NCI-H1092 (cell line): ENCODE measurements at places on chromosomes 3 and 15.
A peak's percentile ranks its signal among the peaks of the same experiment; 100 is the strongest.

GRCh38 chr3:102165367-102165766 lies 269.4 kb upstream of the ZPLD1 start:
- no peak for DNase-seq

- no peak for DNase-seq
These were observed 195.9 kb upstream of the LRRN1 start for GRCh38 chr3:3603351-3603750.

DNA sequence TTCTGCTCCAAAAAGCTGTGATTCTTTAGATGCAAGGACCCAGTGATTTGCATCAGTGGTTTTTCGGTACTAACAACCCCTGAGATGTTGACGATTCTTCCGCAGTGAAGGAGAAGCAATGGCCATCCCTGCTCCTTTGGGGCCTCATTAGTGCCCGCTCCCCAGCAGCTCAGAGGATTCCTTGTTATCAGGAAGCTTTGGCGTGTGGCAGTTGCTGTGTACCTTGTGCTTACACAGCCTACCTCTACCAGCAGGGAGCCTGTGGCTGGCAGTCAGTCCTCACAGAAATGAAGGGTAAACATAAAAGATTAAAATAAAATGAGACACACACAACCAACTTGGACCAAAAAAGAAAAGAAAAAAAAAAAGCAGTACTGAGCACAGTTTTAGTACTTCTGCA lies 55.2 kb downstream of the CNTN3 start:
- DNase-seq, result no peak

- DNase-seq, result no peak
These were observed 8.1 kb upstream of the GATM start for GRCh38 chr15:45386420-45386819.

DNA sequence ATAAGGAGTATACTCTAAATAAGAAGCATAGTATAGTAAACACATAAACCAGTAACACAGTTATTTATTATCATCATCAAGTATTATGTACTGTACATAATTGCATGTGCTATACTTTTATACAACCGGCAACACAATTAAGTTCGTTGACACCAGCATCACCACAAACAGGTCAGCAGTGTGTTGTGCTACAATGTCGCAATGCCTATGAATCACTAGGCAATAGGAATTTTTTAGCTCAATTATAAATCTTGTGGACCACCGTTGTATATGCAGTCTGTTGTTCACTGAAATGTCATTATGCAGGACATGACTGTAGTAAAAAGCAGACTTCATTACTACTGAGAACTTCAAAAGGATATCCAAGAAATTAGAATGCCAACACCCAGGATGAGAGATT lies 177.0 kb downstream of the PDCD6IP start:
- no peak for DNase-seq

- DNase-seq, result peak; percentile 1
These were observed 99.6 kb downstream of the TMCC1 start for GRCh38 chr3:129793942-129794310.

GRCh38 chr15:67370206-67370954 lies 115.8 kb downstream of the IQCH start:
- DNase-seq, result no peak

DNA sequence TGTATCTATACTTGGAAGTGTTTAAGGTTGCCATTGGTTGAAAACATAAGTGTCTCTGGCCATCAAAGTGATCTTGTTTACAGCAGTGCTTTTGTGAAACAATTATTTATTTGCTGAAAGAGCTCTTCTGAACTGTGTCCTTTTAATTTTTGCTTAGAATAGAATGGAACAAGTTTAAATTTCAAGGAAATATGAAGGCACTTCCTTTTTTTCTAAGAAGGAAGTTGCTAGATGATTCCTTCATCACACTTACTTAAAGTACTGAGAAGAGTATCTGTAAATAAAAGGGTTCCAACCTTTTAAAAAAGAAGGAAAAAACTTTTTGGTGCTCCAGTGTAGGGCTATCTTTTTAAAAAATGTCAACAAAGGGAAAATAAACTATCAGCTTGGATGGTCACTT lies 19.7 kb downstream of the B3GNT5 start:
- no peak for DNase-seq

GRCh38 chr3:134380249-134380648 lies 6.0 kb upstream of the AMOTL2 start:
- DNase-seq, result no peak

DNA sequence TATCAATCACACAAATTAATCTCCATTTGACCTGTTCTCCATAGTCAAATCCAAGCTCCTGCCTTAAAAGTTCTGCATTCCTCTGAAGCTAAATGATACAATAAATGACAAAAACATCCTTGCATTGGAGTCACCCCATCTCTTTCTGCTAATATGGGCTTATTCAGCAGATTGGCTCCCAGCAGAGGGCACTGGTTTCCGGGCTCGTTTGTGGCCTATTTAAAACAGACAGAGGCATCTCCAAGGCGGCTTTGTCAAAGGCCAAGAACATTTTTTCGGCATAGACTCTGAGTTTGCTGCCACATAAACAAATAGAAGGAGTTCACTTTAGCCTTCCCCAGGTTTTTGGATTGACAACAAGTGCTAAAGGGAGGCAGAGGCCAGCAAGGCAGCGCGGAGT lies 204.4 kb upstream of the RASGRP1 start:
- DNase-seq, result no peak

- no peak for DNase-seq
These were observed 106.3 kb upstream of the ANKRD28 start for GRCh38 chr3:15903759-15904720.

DNA sequence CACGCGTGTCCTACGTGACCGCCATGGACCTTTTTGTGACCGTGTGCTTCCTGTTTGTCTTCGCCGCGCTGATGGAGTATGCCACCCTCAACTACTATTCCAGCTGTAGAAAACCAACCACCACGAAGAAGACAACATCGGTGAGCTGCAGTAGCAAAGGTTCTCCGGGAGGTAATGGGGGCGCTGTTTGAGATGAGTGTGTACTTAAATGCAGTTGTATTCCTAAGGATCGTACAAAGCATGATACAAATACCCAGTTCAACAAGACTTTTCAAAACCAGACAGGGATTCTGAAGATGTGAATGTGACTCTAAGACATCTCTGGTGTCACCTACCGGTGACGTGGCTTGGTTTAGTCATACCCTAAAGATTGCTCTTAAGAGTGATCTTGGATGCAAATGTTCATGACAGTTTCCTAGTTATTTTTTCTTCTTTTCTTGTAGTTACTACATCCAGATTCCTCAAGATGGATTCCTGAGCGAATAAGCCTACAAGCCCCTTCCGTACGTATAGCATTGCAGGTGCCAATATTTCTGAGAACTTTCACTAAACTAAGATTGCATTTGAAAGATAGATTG lies 556.6 kb downstream of the GABRG3 start:
- no peak for DNase-seq

- no peak for DNase-seq
These were observed 63.4 kb upstream of the CSPG4 start for GRCh38 chr15:75776065-75776423.

DNA sequence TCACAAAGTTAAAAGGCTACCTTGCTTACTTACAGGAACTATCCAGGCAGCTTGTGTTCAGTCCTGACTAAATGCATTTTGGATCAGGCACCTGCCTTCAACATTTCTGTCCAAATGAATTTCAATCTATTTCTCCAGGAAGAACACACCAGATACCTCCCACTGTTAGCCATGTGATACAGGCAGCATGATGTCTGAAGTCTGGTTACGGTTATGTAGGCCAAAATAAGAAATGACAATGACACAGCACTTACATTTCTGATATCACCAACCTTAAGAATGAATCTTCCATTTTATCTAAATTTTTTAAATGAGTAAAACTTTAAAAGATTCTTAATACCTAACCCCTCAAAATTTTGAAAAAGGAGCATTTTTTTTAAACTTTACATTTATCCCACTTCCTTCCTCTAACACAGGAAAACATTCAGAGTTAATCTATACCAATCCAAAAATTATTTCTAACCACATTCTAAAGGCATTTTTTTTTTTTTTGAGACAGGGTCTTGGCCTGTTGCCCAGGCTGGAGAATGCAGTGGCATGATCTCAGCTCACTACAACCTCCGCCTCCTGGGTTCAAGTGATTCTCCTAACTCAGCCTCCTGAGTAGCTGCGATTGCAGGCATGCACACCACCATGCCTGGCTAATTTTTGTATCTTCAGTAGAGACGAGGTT lies at the start of gene MAP4:
MAP4 (minus strand) TSS at position 116 of the 673 bp plus-strand sequence. CDS start 17,556 bp downstream, outside the sequence.
- DNase-seq, result no peak

DNA sequence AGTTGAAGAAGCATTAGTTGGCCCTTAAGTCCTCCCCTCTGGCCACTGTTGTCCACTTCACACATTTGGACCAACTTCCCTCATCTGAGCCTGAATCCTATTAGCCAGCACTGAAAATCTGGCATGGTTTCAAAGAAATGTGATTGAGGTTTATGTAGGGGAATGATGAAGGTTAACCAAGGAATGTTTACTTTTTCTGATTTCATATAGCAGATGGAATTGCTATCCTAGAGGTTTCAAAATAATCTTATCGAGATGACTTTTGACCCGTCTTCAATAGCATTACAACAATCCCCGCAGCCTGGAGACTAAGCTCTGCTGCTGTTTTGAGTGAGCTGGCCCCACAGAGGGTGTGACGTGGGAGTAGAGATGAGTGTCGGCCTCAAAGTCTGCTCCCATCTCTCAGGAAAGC lies 200.8 kb upstream of the IL12A start:
- DNase-seq, result no peak

DNA sequence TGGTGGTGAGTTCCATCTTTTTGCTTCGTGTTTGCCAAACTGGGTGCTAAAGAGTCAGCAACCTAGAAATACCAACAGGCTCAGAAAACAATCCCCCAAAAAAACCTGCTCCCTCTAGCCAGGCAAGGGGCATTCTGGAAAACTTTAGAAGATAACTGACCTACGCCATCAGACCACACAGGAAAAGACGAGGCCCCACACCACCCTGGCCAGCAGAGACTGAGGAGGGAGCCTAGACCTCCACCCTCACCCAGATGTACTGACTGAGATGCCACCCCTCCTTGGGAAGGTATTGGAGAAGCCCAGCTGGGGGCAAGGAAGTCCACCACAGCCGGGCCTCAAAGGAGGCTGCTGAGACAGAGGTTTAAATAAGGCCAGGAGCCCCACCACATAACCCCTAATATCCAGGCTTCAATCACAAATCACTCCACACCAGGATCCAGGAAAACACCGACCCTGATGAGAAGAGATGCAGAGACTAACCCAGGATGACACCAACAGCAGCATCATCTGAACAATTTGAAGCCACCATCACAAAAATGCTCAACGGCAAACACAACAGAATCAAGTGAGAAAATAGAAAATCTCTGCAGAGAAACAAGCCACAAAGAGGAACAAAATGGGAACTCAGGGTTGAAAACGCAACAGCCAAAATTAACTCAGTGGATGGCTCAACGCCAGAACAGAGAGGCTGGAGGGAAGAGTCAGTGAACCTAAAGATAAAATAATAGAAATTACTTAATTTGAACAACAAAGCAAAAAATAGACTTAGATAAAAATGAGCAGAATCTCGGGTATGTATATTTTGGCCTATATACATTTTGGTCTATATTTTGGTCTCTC lies 61.0 kb downstream of the TPRA1 start:
- DNase-seq, result no peak

- peak; percentile 47 for DNase-seq
These were observed 205.6 kb upstream of the DPH6 start for GRCh38 chr15:35751413-35752133.

- no peak for DNase-seq
These were observed 79.5 kb upstream of the CHMP2B start for GRCh38 chr3:87147562-87147961.

- no peak for DNase-seq
These were observed 25.8 kb downstream of the DYNC1LI1 start for GRCh38 chr3:32544894-32545293.

- no peak for DNase-seq
These were observed 18.1 kb upstream of the AGBL1 start for GRCh38 chr15:86061581-86061980.

- peak; percentile 92 for DNase-seq
These were observed at the start of gene SEC22C for GRCh38 chr3:42581709-42582473. Gene SEC22C (minus strand): TSS chr3:42581967. CDS start chr3:42569046, 12,921 bp downstream.

DNA sequence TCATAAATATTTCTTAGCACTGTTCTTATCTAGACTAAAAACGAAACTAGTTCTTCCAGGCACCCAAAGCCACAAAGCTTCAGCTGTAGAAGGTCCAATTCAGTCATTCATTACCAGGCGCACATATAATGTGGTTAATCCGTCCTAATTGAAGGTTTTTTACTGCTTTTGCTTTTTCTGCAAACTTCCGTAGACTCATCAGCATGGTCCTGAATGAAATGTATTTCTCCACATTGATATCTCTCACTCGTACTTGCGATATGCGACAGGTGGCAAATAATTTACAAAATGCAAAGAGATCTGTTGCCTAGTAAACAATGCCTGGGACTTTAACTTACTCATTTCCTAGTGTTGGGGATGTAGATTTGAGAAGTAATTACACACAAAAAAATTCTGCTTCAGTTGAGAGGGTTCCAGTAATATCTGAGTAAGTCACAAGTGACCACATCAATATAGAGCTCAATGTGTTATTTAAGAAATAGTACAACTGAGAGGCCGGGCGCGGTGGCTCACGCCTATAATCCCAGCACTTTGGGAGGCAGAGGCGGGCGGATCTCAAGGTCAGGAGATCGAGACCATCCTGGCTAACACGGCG lies 75.0 kb upstream of the MBNL1 start:
- no peak for DNase-seq

- DNase-seq, result no peak
These were observed 248.7 kb downstream of the ZIC4 start for GRCh38 chr3:147157631-147158030.

DNA sequence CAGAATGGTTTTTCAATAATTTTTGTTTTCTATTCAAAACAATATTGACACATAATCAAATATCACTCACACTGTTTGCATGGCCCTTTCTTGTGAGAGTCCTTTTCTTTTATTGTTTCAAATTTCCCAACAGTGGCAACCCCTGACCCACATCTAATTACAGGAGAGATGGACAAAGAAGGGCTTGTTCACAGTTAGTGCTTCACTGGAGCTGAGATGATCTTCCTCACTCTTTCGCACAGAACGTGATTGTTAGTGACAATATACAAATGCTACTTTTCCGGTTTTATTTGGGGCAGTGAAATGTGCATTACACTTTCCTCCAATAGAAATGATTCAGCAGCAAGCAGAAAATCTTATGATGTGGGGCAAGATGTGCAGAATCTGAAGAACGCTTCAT lies 38.6 kb upstream of the TTC14 start:
- no peak for DNase-seq

DNA sequence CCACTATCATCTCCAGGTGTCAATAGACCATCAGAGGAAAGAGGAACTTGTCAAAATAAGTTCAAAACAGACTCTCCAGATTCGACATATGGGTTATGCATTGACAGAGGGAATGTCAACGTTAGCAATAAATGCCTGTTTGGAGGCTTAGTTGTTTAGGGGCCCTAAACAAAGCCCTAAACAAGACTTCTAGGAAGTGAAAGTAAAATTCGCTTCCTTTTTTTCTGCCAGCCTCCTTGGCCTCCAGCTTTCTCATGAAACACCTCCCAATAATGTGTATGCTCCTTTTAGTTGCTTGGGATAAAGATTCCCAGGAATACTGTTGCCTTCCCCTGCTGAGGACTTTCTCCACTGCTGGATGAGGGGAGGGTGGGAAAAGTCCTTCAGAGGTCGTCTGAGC lies 70.9 kb upstream of the ARNT2 start:
- DNase-seq, result no peak

GRCh38 chr3:33313331-33313730 lies 36.1 kb downstream of the FBXL2 start:
- DNase-seq, result no peak

- no peak for DNase-seq
These were observed 92.0 kb downstream of the RAD18 start for GRCh38 chr3:8871306-8871705.
